ENCODE measurements at places on chromosomes 1 and 21.
A peak's percentile ranks its signal among the peaks of the same experiment; 100 is the strongest.

DNA sequence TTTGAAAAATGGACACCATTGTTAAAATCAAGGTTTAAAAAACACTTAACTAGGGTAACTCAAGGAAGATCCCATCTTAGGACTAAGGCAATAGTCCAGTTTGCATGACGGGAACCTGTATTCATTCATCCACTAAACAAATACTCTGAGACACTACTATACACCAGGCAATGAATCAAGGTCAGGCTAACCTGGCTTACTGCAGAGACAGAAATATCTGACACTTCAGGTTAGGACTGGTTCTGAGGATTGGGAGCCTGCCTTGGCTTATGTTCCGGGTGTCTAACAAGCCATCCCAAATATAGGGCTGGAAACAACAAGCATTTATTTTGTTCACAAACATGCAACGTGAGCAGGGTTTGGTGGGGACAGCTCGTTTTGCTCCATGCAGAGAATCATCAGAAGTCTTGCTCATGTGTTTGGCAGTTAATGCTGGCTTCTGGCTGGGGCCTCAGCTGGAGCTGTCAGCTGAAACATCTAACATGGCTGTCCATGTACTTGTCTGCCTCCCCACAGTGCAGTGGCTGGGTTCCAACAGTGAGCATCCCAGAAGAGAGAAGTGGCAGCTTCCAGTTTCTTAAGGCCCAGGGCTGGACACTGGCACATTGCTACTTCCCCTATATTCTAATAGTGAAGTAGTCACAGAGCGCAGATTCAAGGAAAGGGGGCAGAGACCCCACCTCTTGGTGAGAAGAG, 37.0 kb upstream of the CAMK1G start:
- DNase-seq = peak; percentile 17

DNA sequence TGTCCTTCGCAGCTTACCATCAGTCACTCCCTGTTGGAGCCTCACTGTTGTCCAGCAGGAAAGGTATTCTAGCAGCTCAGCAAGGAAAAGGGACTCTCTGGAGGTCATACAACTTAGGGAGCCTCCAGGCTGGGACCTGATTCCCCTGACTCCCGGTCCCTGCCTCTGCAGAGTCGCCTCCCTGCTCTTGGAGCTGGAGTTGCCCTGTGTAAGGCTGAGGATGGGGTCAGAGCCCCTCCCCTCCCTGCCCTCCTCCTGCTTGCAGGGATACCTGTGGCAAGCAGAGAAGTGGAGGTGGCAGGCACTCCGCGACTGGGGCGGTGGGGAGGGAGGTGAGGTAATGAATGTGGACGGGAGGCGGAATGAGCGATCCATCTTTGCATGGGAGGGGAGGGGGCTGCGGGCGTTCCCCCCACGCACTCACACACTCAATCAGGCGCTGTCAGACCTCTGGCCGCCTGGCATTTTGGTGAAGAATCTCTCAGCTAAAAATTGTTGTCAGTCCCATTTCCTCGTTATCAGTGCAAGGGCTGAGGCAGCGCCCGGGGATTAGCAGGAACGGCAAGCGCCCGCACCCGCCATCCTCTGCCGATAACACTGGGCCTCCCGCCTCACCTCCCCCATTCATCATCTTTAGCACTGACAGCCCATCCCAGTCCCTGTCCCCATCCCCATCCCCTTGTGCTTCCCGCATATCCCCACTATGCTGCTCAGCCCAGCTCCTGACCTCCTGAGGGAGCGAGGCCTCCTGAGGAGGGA, 64.3 kb downstream of the TMEM53 start:
- no peak for DNase-seq

DNA sequence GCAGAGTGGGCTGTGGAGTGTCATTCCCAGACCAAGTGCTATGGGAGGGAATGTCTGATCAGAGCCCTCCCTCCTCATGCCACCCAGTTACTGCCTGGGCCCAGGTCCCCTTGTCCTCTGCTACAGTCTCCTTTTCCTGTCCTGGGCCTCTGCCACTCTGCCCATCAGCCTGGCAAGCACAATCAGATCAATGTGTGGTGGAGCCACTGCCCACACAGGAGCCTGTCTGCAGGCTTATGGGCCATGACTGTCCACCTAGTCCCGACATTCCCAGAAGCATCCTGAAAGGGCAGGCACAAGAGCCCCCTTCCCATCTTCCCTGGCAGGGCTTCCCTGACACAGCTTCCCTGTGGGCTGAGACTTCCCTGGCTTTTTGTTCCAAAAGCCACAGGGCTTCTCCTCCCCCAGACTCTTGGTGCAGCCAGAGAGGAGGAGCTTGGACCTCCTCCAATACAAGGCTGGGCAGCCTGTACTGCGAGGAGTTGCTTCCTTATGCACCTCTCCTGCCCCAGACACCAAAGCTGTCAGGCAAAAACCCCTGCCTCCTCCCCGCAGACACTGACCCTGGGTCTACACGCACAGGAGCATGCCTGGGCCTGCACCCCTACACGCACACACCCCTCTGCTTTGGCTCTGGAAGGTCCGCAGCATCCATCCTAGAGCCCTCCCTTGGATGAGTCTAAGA, 29.2 kb upstream of the CNTN2 start:
- DNase-seq = peak; percentile 69

GRCh38 chr21:46517361-46517760, 58.7 kb downstream of the DIP2A start:
- DNase-seq = no peak

DNA sequence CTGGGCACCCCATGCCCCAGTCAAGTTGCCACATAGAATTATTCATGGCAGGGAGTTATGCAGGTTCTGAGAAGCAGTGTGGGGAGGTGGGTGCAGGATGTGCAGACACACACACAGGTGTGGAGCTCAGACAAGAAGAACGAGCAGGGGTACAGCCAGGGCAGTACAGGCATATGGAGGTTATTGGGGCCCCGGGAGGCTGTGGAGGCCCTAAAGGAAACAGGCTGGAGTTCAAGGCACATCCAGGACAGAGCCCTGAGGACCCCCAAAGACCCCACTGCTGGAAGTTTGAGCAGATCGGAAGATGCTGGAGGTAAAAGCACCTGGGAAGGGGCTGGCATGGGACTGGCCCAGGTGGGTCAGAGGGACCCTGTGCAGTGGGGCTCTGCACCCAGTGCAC, 171.3 kb downstream of the PSMG1 start:
- no peak for DNase-seq

DNA sequence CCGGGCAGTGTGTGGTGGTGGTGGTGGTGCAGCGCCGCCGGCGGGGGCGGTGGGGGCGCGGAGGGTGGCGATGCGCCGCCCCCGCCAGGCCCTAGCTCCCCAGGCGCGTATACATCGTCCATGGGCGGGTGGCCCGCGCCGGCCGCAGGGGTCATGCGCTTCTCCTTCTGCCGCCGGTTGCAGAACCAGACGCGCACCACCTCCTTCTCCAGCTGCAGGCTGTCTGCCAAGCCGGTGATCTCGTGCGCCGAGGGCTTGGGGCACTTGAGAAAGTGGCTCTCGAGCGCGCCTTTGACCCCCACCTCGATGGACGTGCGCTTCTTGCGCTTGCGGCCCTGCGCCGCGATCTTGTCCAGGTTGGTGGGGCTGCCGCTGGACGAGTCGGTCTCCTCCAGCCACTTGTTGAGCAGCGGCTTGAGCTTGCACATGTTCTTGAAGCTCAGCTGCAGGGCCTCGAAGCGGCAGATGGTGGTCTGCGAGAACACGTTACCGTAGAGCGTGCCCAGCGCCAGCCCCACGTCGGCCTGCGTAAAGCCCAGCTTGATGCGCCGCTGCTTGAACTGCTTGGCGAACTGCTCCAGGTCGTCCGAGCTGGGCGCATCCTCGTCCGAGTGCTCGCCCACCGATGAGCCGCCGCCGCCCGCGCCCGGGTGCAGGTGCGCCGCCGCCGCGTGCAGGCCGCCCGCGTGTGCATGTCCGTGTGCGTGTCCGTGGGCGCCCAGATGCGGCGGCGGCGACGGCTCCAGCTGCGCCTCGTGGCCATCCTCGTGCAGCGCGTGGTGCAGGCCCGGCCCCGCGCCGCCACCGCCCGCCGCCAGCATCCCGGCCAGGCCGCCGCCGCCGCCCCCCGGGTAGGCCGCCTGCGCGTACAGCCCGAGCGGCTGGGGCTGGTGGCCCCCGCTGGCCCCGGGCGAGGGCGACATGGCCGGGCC, 926 bp downstream of the POU3F1 start:
- DNase-seq = peak; percentile 34

- DNase-seq = peak; percentile 47
Observed at GRCh38 chr1:54001591-54001990, 16.4 kb downstream of the LDLRAD1 start.

GRCh38 chr1:53367503-53368313, 39.8 kb upstream of the LRP8 start:
- DNase-seq = no peak

- DNase-seq = no peak
Observed at GRCh38 chr1:61357539-61357938, 275.2 kb downstream of the NFIA start.

DNA sequence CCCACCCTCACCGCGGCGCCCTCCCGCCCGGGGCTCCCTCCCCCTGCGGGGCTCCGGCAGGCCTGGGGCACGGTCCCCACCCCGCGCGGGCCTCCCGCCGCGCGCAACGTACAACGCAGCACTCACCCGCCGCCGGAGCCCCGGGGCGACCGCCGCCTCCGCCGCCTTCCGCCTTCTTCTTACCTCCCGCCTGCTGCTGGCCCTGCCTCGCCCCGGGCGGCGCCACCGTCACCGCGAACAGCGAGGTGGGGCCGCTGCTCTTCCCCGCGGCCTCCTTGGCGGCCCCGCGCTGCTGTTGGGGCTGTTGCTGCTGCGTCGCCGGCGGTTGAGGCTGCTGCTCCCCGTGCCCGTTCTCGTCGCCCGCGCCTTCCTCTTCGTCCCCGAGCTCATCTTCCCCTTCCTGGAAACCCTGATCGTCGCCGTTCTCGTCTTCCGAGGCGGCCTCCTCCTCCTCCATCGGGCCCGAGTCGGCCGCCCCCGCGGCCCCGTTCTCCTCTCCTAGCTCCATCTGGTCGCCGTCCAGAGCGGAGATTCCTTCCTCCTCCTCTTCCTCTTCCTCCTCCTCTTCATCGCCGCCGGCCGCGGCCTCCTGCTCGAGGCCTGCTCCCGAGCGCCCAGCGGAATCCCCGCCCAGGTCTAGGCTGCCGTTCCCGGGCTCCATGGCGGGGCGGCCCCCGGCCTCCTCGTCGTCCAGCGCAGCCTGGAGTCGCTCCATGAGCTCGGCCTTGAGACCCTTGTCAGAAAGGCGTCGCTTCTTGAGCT, 671 bp downstream of the HNRNPU start:
- DNase-seq = no peak

GRCh38 chr1:114133129-114133528, 20.5 kb downstream of the SYT6 start:
- DNase-seq = no peak

- DNase-seq = no peak
Observed at GRCh38 chr21:40646651-40647050, 200.3 kb downstream of the DSCAM start.

DNA sequence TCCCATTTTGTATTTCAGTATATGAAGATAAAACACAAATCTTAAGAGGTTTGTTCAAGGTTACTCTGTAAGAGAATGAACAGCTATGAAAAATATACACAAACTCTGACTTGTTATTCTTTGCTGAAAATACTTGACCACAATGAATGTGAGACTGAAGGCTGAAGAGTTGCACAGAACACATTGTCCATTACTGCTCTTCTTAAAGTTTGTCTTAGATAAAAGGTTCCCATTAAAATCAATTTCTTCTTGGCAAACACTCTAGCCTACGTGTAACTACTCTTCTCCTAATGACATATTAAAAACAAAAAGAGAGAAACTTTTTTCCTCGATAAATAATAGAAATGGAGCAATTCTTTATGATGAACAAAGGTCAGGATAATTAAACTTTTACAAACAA, 45.2 kb upstream of the RABGAP1L start:
- DNase-seq = no peak

DNA sequence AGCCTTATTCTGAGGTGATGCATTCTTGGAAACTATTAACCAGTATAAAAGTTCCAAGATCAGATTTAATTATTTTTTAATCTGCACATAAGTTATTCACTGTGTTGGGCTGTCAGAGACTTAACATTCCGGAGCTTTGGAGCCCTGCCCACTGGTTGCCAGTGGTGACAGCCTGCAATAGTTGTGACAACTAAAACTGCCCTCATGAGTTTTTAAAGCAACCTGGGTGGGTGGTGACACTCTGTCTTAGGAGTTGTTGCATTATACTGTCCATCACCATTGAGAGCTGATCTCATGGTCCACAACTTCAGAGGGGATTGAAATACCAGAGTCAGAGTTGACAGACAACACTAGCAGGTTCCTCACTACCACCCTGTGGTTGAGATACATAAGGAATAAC, 653.9 kb upstream of the USP24 start:
- DNase-seq = peak; percentile 42

DNA sequence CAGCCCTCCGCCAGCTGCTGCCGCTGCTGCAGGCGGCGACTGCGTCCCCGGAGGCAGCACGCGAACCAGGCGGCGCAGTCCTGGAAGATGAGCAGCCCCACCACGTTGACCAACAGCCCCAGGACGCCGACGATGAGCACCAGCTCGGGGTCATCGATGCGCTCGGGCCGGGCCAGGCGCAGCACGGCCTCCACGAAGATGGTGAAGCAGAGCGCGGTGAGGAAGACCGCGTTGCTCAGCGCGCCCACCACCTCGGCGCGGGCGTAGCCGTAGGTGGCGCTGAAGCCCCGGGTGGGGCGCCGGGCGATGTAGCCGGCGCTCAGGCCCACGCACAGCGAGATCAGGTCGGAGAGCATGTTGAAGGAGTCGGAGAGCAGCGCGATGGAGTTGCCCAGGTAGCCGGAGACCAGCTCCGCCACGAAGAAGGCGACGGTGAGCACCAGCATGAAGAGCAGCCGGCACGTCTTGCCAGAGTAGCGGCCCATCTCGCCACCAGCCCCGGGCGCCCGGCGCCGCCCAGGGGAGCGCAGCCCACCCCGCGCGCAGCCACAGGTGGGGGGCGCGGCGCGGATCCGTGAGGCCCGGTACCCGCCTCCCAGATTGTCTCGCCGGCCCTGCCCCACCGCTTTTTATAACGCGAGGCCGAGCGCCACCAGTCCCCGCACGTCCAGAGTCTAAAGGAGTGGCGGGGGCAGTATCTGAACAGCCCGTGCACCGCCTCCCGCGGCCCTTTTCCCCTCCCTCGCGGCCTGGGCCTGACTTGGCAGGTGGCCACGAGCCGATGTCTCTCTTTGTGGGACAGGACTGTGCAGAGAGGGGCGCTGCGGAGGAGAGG, at the start of gene SLC30A10:
TSS of gene SLC30A10 (minus strand) at position 602 of the 835 bp plus-strand sequence. CDS start at position 485, 117 bp downstream.
- peak; percentile 54 for DNase-seq

DNA sequence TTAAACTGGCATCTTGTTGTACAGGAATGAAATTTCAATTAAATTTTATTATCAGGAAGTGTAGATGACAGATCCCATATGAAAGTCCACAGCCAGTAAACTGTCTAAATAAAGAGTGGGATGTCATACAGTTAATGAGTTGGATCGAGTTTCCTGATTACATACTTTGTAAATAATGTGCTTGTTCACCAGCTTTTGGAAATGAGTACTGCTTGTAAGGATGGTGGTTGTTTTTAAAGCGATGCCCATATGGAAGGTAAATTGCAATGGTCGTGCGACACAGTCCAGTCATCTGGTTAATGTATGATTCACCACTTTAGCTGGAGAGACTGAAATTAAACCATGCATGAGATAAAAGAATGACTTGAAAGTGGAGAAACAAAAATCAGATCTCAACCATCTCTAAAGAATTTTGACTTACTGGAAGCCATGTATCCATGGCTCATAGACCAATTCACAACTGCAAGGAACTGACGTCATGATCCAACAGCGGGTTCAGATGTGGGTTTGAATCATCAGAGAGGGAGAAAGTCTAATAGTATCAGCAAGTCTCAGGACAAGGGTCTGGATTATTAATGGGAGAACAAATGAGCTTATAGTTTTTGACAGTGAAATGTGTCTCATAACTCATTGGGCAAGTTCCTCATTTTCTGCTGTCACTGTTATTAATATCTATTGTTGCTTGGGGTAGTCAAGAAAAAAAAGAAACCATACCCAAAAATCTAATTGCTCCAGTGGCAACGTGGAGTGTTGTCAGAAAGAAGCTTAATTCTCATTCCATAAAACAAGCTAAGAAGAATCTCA, 49.0 kb downstream of the MAP10 start:
- DNase-seq = no peak
